ENCODE measurements at places on chromosomes 4 and X. TPM values are rescaled to one million over a fixed set of nuclear protein-coding genes. Genes with fewer than 3 reads are reported as not detected.

GRCh38 chr4:1511441-1512041, 105.3 kb upstream of the NKX1-1 start:
- no peak overlapping the region for H3K4me3 ChIP-seq
- no peaks in the 10 kb centered on the region for H3K36me3 ChIP-seq
- no peak overlapping the region for H3K27ac ChIP-seq
- peaks cover 75% of the 10 kb centered on the region for H3K27me3 ChIP-seq

The IBSP gene
- not detected for total RNA-seq

The UTP3 gene
- 21.7 TPM for total RNA-seq

- no peak overlapping the region for H3K4me3 ChIP-seq
- H3K27me3 ChIP-seq, result no peaks in the 10 kb centered on the region
- H3K27ac ChIP-seq, result peak overlapping the region; percentile 16
- H3K4me1 ChIP-seq, result peaks cover 4% of the 10 kb centered on the region
These were observed 27.6 kb downstream of the ANXA5 start for GRCh38 chr4:121669163-121669550.

DNA sequence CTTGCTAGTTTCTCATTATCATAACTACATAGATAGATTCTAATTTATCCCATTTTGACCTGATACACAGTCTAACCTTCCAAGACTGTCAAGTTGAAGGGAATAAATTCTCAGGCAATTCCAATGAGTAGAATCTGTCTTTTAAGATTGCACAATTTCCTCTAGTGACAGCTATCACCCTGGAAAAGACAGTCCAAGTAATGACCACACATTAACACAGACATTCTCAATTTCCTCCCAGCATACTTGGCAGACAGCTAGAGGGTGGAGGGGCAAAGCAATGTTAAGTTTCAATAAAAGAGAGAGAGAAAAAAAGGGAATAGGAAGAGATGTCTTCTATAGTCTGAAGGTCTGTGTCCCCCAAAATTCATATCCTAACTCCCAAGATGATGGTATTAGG, 234.7 kb downstream of the LDB2 start:
- H3K27me3 ChIP-seq, result no peaks in the 10 kb centered on the region
- no peak overlapping the region for H3K4me3 ChIP-seq
- peaks cover 4% of the 10 kb centered on the region for H3K4me1 ChIP-seq
- H3K27ac ChIP-seq, result no peak overlapping the region
- no peaks in the 10 kb centered on the region for H3K36me3 ChIP-seq
- no peak for DNase-seq

GRCh38 chrX:350534-351323, 32.1 kb upstream of the GTPBP6 start:
- H3K27ac ChIP-seq, result no peak overlapping the region
- H3K4me3 ChIP-seq, result no peak overlapping the region
- H3K36me3 ChIP-seq, result peaks cover 40% of the 10 kb centered on the region
- DNase-seq, result no peak
- no peaks in the 10 kb centered on the region for H3K4me1 ChIP-seq

The XK gene
- 1.6 TPM for total RNA-seq

The ATG4A gene
- total RNA-seq, result 14.1 TPM

The NUP54 gene
- total RNA-seq, result 35.5 TPM

GRCh38 chr4:106629268-106629625, 260.7 kb upstream of the GIMD1 start:
- no peaks in the 10 kb centered on the region for H3K36me3 ChIP-seq
- H3K4me1 ChIP-seq, result no peaks in the 10 kb centered on the region
- no peak overlapping the region for H3K4me3 ChIP-seq
- H3K27me3 ChIP-seq, result no peaks in the 10 kb centered on the region

The FGF5 gene
- 0.52 TPM for total RNA-seq

DNA sequence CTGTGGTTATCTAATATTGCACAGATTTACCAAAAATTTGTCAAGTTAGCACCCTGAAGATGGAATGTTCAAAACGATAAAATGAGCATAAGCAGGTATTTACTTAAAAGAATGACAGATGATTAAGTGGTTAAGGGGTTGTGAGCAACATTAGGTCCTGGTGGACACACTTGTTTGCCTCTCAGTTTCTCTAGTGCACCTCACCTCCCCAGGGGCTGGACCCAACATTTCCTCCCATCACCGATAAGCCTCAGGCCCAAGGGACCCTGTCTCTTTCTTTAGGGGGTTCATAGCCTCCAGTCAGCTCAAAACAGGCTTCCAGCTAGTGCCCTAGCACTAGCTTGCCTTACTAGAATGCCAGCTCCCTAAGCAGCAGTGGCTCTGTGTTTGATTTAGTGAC, 88.0 kb downstream of the ATP11C start:
- H3K27ac ChIP-seq, result no peak overlapping the region
- H3K4me1 ChIP-seq, result no peaks in the 10 kb centered on the region
- H3K27me3 ChIP-seq, result no peaks in the 10 kb centered on the region
- no peaks in the 10 kb centered on the region for H3K36me3 ChIP-seq
- H3K4me3 ChIP-seq, result no peak overlapping the region
- DNase-seq, result no peak

GRCh38 chr4:109368661-109369060, 65.0 kb upstream of the SEC24B start:
- H3K4me3 ChIP-seq, result no peak overlapping the region
- H3K36me3 ChIP-seq, result no peaks in the 10 kb centered on the region
- DNase-seq, result no peak

DNA sequence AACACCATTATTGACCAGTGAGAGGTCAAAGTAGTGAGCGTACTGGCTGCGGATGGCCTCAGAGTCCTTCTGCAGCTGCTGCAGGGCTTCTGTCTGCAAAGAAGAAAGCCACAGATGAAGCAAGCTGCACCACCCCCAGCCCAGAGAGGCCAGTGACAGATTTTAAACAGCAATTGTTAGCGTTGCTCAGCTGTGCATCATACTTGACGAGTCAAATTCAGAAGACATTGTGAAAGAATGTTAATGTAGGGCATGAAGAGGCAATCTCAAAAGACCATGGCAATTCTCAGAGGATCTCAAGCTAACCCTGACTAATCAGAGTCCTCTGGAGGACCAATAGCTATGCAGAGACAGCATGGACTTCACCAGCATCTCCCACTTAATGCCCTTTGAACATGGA, 16.6 kb downstream of the DKC1 start:
- H3K4me3 ChIP-seq, result no peak overlapping the region
- DNase-seq, result no peak
- H3K27me3 ChIP-seq, result no peaks in the 10 kb centered on the region

DNA sequence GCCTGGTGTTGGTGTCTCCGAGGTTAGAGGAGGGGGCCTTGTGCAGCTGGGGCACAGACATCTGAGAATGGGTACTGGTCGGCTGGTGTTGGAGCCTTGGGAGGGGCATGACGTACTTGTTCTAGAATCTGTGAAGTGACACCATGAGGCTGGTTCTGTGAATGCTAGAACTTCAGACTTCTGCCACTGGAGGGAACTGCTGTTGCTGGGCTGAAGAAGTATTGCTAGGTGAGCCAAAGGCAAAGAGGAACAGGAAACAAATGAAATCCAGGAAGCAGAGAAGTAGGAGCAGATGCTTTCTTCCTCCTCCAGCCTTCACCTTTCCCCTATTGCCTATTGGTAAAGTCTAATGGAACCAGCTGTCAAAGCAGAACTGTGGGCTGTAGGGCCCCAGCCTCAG, 120.9 kb upstream of the DDIT4L start:
- no peaks in the 10 kb centered on the region for H3K36me3 ChIP-seq
- no peak for DNase-seq
- no peaks in the 10 kb centered on the region for H3K4me1 ChIP-seq
- H3K4me3 ChIP-seq, result no peak overlapping the region
- H3K27ac ChIP-seq, result no peak overlapping the region
- no peaks in the 10 kb centered on the region for H3K27me3 ChIP-seq

DNA sequence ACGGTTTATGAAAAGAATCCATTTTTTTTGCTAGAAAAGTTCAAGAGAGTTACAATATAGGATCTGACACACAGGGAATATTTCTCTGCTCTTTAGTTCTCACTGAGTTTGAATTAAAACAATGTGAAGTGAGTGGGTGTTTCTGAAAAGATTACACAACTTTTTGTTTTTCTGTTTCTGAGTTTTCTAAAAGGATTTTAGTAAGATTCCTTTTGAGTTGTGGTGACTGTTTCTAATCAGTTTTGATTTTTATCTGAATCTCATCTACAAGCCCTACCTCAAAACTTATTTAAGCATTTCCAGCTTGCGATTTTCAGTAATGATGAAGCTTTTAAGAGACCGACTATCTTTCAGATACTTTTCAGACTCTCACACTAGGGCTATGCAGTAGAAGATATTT, 141.7 kb downstream of the GPAT3 start:
- no peak overlapping the region for H3K27ac ChIP-seq
- H3K4me1 ChIP-seq, result no peaks in the 10 kb centered on the region
- no peak for DNase-seq

DNA sequence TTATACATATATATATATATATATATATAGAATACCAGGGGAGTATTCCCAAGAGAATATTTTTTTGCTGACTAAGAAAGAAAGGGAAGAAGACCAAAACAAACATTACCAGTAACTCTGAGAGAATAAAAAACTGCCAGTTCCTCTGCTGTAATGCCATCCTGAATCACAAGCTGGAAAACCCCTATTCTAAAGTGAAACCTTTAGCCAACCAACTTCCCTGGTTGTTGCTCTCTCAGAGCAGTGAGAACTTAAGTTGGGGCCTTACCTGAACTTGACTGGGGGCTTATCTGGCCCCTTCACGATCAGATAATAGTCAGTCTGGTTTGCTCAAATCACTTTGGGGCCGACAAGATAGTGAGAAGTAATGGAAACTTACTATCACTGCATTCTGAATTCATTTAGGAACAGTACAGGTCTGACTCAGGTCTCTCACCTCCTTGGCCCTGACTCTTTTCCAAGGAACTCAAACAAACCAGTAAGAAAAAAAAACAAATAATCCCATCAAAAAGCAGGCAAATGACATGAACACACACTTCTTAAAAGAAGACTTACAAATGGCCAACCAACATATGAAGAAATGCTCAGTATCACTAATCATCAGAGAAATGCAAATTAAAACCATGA, 62.5 kb downstream of the CD40LG start:
- H3K36me3 ChIP-seq, result no peaks in the 10 kb centered on the region
- H3K4me1 ChIP-seq, result no peaks in the 10 kb centered on the region
- H3K4me3 ChIP-seq, result no peak overlapping the region
- no peak for DNase-seq
- no peak overlapping the region for H3K27ac ChIP-seq

DNA sequence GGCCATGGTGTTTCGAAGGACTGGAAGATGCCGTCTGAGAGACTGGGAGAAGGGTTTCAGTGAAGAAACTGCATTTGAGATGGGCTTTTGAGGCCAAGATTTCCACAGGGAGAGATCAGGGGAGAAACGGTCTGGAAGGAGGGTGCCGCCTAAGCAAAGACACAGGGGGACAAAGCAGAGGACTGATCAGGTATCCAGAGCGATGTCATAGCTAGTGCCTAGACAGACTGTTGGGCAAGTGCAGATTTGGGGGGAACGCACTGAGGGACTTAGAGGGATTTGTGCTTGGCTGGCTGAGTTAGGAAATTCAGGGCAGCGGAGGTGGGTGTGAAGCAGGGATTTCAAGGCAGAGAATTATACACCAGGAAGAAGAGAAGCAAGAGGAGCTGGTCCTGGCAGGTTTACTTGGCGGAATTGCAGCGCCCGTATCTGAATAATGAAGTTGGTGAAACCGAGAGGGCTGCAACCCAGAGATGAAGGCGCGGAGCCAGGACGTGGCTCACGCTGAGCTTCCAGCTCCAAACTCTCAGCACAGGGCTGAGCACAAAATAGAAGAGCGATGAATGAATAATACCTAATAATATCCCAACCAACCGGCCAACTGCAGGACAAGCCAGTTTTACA, 106.9 kb downstream of the MAML3 start:
- H3K27ac ChIP-seq, result peak overlapping the region; percentile 15
- DNase-seq, result no peak
- no peaks in the 10 kb centered on the region for H3K36me3 ChIP-seq
- no peak overlapping the region for H3K4me3 ChIP-seq
- H3K27me3 ChIP-seq, result no peaks in the 10 kb centered on the region
- H3K4me1 ChIP-seq, result peaks cover 41% of the 10 kb centered on the region

GRCh38 chrX:13257223-13258051, 62.4 kb downstream of the ATXN3L start:
- no peak for DNase-seq
- no peaks in the 10 kb centered on the region for H3K27me3 ChIP-seq
- no peaks in the 10 kb centered on the region for H3K36me3 ChIP-seq

GRCh38 chrX:27767387-27767786, 40.4 kb upstream of the MAGEB10 start:
- H3K4me3 ChIP-seq, result no peak overlapping the region
- DNase-seq, result no peak
- no peaks in the 10 kb centered on the region for H3K4me1 ChIP-seq

DNA sequence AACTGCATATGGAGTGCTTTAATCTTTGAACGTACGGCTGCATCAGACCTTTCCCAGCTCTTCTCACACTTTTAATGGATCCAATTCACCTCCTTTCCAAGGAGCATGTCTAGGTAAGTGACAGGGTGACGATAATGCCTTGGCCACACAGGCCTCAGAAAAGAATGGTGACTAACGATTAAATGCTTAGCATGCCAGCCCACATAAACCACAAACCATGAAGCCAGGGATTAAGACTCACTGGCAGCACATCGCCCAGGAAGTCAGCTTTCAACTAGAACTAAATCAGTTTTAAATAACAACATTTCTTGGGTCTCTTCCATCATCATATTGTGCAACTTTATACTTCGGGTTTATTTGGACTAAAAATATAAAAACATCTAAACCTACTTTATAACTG, 28.7 kb downstream of the INPP4B start:
- no peak overlapping the region for H3K4me3 ChIP-seq
- H3K27ac ChIP-seq, result no peak overlapping the region
- H3K36me3 ChIP-seq, result no peaks in the 10 kb centered on the region
- H3K4me1 ChIP-seq, result peaks cover 3% of the 10 kb centered on the region
- no peak for DNase-seq

GRCh38 chr4:153232768-153233167, 28.5 kb downstream of the TRIM2 start:
- peaks cover 31% of the 10 kb centered on the region for H3K4me1 ChIP-seq
- no peak for DNase-seq
- H3K27ac ChIP-seq, result no peak overlapping the region
- no peak overlapping the region for H3K4me3 ChIP-seq
- H3K36me3 ChIP-seq, result no peaks in the 10 kb centered on the region

DNA sequence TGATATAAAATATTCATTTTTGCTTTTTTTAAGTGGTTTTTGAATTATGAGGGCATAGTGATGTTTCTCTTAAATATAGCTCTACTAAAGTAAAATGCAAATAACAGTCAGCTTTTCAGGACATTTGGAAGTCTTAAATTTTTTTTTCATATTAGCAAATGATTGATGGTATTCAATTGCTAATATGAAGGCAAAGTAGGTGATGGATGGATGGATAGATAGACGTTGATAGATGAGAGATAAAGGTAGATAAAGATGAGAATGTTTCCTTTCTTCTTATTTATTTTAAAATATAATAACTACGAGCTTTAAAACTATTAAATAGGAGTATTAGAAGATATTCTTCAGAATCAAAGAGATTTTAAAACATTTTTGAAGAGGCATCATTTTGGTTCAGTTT, 83.7 kb downstream of the FBXO8 start:
- H3K4me3 ChIP-seq, result no peak overlapping the region
- peaks cover 74% of the 10 kb centered on the region for H3K27me3 ChIP-seq
- DNase-seq, result no peak
- H3K36me3 ChIP-seq, result no peaks in the 10 kb centered on the region
- H3K27ac ChIP-seq, result no peak overlapping the region

The SRPX2 gene
- total RNA-seq, result 8.3 TPM

GRCh38 chr4:109472343-109472761, 38.7 kb downstream of the SEC24B start:
- peaks cover 6% of the 10 kb centered on the region for H3K36me3 ChIP-seq
- H3K27me3 ChIP-seq, result no peaks in the 10 kb centered on the region
- no peak for DNase-seq
- H3K4me1 ChIP-seq, result peaks cover 3% of the 10 kb centered on the region
- no peak overlapping the region for H3K4me3 ChIP-seq
- H3K27ac ChIP-seq, result no peak overlapping the region

Measured in suprapubic skin (tissue), 4 donors.